ENCODE measurements at places on chromosomes 7 and 10.

DNA sequence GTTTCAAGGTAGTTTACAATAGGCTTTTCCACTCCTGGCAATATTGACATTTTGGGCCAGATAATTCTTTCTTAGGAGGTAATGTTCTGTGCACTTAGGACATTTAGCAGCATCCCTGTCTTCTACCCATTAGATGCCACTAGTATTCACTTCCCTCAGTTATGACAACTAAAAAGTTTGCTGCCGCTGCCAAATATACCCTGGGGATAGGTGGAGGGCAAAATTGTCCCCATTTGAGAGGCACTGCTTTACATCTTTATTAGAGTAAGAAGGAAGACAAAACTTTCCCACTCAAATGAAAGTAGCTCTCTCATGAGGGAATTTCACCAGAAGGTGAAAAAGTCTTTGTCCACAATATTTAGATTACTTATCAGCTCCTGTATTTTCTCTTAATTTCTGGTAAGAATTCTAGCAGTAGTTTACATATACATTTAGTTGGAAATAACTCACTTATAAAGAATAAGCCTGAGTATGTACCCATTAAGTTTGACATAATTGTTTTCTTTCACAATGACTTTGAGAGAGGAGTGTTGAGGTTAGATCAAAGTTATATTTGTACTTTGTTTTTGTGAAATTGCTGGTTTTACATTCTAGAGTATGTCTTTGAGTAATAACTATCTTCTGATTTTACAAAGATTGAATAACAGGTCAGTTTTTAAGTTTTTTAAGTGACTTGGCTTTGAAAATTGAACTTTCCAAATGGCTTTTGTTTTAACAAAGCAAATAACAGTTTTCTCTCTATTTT lies 46.0 kb downstream of the HELLS start:
- no peak for DNase-seq

DNA sequence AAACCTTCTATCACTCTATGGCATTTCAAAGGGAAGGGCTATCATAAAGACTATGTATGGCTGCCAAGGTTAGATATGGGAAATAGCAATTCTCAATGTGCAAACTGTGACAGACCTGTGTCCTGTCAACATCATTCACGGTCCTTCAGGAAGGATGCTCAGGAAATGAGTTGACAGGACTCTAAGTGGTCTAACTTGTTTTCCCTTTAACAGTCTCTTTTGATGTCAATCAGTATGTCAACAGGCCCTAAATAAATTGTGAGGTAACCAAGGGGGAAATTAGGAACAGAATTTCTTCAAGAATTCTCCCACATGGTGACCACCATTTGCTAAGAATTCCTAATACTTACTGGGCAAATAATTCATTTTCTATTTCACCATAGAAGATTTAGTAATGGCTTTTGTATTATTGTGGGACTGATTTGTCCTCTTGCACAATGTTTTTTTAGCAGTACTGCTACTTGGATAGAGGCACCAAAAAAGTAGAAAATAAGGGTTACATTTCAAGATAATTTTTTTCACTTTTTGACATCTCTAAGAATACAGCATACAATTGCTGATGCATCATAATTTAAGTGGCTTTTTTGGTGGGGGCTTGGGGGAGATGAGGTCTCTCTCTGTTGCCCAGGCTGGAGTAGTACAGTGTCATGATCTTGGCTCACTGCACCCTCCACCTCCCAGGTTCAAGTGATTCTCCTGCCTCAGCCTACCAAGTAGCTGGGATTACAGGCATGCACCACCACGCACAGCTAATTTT lies 275.8 kb downstream of the CACNA2D1 start:
- DNase-seq = no peak

GRCh38 chr7:34104992-34105391 lies 199.7 kb downstream of the BMPER start:
- DNase-seq = no peak

GRCh38 chr7:108129018-108129965 lies 869 bp downstream of the LAMB4 start:
- DNase-seq = no peak

DNA sequence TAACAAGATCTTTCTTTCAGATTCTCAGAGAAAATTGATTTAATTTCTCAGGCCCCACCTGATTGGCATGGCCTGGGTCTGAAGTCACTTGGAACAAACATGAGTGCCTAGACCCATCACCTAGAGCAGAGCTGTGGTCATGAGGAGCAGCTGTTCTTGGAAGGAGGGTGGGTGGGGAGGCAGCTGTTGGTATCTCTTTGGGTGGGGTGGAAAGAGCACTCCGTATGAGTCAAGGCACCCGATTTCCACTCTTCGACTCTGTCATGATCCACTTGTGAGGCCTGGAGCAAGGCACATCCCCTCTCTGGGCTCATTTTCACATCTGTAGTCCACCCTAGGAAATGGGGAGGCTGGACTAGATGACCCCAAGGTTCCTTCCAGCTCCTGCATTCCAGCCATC lies 156.7 kb downstream of the C10orf105 start:
- DNase-seq = no peak

- DNase-seq = no peak
Measured at GRCh38 chr7:45065031-45065995, 23.5 kb downstream of the NACAD start.

Data from activated CD4-positive, alpha-beta T cell treated with anti-CD3 and anti-CD28 coated beads for 24 hours (primary cell).